H9 (cell line): ENCODE measurements at places on chromosomes 4 and X.
A peak's percentile ranks its signal among the peaks of the same experiment; 100 is the strongest.

DNA sequence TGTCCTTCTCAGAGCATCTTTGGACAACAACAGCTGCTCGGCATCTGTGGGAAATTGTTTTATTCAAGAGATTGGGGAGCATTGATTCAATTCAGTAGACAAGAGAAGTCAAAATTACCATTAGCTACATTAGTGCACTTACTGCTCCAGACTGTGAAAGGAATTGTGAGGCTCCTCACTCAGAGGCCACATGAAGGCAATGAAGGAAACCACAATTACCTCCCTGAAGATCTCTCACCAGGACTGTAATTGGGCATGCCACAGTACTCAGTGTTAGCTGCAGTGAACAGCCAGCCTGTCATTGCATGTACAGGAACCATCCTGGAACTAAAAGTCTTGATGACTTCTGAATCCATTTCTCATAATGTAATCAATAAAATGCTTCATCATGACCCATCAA is 144.8 kb downstream of the PPA2 start:
- no peak for DNase-seq

DNA sequence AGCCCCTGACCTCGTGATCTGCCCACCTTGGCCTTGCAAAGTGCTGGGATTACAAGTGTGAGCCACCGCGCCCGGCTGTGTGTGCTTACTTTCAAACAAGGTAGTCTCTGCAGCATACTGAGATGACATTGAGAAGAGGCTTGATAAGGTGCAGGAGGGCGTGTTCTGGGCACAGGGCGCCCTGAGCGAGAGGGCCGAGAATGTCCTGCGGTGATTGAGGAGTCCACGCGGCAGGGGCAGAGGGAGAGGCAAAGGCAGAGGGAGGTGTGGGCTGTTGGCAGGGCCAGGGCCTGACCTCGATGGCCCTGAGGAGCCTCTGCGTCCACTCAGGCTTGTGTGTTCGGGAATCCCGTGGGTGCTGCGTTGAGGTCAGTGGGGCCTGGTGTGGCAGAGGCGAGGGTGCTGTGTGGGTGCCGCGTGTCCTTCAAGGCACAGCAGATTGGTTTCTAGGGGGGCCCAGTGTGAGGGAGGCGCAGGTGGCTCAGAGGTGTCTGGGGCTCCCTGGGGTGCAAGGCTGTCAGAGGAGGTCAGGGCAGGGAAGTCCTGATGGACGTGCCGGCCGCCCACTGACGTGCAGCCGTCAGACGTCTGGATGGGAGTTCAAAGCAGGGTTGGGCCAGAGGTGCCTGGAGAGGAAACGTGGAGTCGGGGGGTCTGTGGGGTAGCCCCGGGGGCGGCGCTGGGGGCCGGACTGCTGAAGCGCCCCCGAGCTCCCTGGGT is 12.1 kb downstream of the PCGF3 start:
- no peak for DNase-seq

GRCh38 chr4:40421839-40422708 is 86.9 kb downstream of the CHRNA9 start:
- DNase-seq = no peak

- no peak for DNase-seq
Observed at GRCh38 chrX:133542476-133542875, 127.2 kb upstream of the GPC4 start.

- DNase-seq = no peak
Observed at GRCh38 chrX:16853537-16853936, 16.6 kb downstream of the RBBP7 start.

GRCh38 chrX:1903236-1903935 is 288.5 kb downstream of the ASMT start:
- DNase-seq = no peak

- DNase-seq = peak; percentile 60
Observed at GRCh38 chr4:167021545-167022155, 212.6 kb downstream of the SPOCK3 start.

DNA sequence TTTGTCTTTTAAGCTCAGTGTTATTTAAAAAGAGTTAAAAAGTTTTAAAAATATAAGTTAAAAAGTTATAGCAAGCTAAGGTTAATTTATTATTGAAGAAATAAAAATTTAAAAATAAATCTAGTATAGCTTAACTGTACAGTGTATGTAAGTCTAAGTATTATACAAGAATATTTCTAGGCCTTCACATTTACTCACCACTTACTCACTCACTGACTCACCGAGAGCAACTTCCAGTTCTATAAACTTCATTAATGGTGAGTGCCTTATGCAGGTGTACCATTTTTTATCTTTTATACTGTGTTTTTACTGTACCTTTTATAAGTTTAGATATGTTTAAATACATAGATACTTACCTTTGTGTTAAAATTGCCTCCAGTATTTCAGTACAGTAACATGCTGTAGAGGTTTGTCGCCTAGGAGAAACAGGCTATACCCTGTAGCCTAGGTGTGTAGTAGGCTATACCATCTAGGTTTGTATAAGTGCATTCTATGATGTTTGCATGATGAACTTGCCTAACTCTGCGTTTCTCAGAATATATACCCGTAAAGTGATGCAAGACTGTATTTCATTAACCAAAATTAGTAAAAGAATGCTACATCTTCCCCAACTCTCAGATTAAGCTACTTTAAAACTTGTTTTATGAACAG is 202.9 kb downstream of the CFAP299 start:
- no peak for DNase-seq

- no peak for DNase-seq
Observed at GRCh38 chr4:156568041-156568440, 403.6 kb downstream of the PDGFC start.

DNA sequence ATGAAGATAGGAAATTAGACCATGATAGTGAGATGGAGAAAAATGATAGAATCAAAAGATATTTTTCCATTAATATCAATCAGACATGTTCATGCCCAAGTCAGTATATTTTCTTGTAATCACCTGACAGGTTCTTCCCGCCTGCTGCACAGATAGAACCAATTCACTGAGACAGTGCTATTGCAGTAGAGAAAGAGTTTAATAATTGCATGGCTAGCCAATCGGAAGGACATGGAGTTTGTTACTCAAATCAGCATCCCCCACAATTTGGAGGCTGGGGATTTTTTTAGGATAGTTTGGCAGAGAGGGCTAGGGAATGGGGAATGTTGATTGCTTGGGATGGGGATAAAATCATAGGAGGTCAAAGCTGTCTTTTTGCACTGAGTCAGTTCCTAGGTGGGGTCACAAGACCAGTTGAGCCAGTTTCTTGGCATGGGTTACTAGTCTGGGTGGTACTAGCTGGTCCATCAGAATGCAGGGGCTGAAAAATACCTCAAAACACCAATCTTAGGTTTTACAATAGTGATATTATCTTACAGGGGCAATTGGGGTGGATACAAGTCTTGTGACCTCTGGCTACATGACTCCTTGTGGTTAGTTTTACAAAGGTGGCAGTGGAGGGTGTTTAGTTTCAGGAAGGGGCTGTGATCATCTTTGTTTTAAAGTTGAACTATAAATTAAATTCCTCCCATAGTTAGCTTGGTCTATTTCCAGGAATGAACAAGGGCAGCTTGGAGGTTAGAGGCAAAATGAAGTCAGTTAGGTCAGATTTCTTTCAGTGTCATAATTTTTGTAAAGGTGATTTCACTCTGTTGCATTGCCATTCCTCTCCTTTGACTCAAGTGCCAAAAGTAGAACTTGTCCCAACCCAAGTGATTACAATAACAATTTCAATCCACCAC is 100.3 kb upstream of the PDE5A start:
- DNase-seq = no peak

- DNase-seq = no peak
Observed at GRCh38 chrX:132395026-132395425, 93.8 kb downstream of the MBNL3 start.

GRCh38 chrX:101482296-101482695 is 3.0 kb upstream of the ARMCX4 start:
- DNase-seq = no peak

GRCh38 chrX:125205133-125205917 is 114.3 kb upstream of the TEX13C start:
- peak; percentile 75 for DNase-seq

GRCh38 chr4:10066206-10066605 is 44.9 kb upstream of the SLC2A9 start:
- DNase-seq = no peak

GRCh38 chrX:100680756-100681155 is 36.8 kb downstream of the SRPX2 start:
- DNase-seq = no peak

DNA sequence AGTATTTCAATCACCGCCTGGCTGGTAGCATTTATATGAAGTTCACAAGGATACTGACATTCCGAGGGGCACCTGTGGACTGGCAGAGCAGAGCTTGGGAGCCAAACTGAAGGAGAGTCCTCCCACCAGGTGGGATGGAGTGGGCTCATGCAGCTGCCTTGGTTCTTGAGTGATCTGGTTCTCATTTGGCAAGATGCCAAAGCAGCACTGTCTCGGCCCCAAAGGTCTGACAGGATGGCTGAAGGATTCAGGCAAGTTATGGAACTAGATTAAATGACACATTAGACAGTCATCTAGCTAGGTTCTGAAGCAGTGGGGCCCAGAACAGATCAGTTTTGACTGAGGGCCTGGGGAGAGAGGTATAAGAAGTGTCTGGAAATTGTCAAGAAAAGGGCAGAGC is 3.2 kb downstream of the FGF16 start:
- DNase-seq = no peak

GRCh38 chr4:113711883-113712662 is 49.5 kb downstream of the CAMK2D start:
- no peak for DNase-seq

DNA sequence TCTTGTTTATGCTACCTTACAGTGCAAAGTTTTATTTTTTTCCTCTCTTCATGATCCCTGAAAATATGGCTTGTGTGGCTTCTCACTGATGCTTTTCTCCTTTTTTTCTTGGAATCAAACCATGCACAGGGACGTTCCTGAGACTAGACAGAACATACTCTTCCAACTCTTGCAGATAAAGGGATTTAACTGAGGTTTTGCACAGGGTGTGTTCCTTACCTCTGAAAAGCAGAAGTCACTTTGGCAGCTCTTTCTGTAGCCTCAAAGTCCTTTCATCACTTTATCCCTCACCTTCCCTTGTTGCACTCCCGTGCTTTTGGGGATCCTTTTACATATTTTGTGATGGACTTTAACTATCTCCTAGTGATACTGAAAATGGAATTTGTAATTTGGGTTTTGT is 300.1 kb downstream of the SPRY1 start:
- no peak for DNase-seq

DNA sequence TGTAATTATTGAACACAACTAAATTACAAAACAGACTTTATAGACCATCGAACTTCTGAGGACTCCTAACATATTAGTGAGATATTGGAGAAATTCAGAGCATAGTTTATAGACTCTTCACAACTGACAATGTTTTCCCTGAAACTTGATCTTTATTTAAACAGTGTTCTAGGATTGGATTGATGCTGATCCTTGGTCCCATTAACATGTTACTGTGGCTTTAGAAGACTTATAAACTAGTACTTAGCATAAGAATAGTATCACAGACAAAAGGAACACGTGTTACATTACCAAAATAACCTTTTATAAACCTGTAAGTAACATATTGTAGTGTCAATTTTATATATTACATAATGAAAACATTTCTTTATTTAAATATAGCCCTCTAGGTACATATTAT is 689.6 kb downstream of the CCSER1 start:
- no peak for DNase-seq

DNA sequence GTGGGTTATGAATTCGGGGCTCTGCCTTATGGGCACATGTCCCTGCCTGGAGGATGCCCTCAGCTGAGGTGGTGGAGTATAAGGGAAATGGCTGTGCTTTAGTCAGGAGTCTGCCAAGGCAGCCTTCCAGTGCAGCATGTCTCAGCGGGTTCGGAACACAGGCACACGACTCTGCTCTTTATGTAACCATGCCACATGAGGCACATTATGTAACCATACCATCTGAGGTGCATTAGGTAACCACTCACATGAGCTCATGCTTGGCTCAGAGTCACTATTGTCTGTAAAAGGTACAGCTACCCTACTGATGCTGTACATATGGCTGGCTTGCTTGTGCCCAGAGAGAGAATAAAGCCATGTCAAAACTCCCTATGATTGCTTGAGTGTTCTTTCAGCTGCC is 723.6 kb downstream of the TRAM1L1 start:
- no peak for DNase-seq

- no peak for DNase-seq
Observed at GRCh38 chr4:14961292-14961691, 41.0 kb upstream of the CPEB2 start.

DNA sequence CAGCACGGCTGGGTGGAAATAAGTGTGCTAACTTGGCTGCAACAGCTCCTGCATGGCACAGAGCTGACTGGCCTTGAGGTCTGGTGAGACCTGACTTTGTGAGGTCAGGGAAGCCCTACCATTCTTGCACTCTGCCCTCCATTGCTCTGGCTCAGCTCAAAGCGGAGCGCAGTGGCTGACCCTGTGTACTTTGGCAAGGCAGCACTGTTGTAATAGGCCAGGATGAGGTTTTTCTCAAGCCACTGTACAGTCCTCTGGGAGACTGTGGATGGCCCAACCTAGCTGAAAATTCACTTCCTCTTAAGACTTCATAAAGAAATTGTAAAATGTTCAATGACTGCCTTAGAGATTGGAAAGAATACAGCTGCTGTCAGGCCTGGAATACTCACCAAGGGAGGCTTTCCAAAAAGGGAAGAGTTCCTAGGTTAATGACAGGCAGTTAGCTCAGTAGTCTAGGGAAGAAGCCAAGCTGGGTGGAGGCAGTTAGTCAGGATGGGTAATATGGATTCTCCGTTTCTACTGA is 129.8 kb downstream of the GUCY2F start:
- DNase-seq = no peak

DNA sequence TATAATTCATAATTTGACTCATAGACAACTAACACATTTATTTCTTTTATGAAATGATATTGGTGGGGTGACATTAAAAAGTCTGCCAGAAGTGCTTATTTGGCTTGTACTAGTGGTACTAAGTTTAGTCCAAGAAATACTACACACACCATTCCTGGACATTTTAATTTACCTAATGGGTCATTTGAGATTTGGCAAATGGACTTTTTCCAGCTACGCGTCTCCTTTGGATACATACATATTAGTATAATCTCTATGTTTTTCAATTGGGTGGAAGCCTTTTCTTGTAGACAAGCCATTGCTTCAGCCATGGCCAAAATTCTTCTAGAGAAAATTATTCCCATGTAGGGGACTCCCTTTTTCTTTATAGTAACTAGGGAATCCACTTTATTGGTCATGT is 968.5 kb downstream of the C4orf33 start:
- DNase-seq = no peak

DNA sequence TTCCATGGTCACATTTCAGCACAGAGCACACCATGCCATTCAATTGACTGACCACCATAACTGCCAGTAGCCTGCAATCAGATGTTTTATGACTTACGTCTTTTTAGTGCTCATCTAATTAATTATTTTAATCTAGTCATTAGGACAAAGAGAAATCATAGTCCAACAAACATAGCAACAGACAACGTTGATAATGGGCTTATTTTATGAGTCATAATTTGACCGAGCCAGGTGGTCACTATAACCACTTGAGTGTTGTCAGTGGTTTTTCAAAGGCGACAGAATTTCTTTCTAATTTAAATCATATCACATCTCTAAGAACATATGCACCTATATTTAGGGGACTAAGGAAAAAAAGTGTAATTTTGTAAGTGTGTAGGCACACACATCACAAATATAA is 1.9 kb downstream of the SEC24D start:
- DNase-seq = no peak

- DNase-seq = no peak
Observed at GRCh38 chr4:82947498-82947897, 47.0 kb downstream of the THAP9 start.

- peak; percentile 47 for DNase-seq
Observed at GRCh38 chrX:130091980-130092522, 18.2 kb downstream of the ELF4 start.
